ENCODE measurements at places on chromosomes 16 and 17. TPM values are rescaled to one million over a fixed set of nuclear protein-coding genes. Genes with fewer than 3 reads are reported as not detected.

DNA sequence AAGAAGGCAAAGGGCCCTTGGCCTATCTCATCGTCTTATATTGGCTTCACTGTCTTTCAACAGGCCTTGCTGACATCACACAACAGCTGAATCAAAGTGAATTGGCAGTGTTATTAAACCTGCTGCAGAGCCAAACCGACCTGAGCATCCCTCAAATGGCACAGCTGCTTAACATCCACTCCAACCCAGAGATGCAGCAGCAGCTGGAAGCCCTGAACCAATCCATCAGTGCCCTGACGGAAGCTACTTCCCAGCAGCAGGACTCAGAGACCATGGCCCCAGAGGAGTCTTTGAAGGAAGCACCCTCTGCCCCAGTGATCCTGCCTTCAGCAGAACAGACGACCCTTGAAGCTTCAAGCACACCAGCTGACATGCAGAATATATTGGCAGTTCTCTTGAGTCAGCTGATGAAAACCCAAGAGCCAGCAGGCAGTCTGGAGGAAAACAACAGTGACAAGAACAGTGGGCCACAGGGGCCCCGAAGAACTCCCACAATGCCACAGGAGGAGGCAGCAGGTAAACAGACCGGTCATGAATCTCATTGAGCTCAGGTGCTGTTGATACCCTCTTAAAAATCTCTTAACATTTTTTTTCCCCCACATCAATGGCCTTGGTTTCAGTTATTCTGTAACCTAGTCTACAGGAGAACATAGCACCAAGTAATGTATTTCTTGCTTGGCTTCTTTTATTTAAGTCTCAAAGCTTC is 64.7 kb downstream of the CDK12 start:
- no peak for DNase-seq

- no peak for DNase-seq
Observed at GRCh38 chr17:60525328-60525684, 736 bp downstream of the APPBP2 start.

GRCh38 chr16:89561142-89561883 is 831 bp downstream of the RPL13 start:
- DNase-seq: no peak

GRCh38 chr16:88886845-88887521 is 20.5 kb upstream of the PABPN1L start:
- peak; percentile 94 for DNase-seq

- no peak for DNase-seq
Observed at GRCh38 chr16:57589374-57589773, 39.1 kb upstream of the ADGRG1 start.

- no peak for DNase-seq
Observed at GRCh38 chr16:20801278-20801677, 5.0 kb downstream of the ERI2 start.

DNA sequence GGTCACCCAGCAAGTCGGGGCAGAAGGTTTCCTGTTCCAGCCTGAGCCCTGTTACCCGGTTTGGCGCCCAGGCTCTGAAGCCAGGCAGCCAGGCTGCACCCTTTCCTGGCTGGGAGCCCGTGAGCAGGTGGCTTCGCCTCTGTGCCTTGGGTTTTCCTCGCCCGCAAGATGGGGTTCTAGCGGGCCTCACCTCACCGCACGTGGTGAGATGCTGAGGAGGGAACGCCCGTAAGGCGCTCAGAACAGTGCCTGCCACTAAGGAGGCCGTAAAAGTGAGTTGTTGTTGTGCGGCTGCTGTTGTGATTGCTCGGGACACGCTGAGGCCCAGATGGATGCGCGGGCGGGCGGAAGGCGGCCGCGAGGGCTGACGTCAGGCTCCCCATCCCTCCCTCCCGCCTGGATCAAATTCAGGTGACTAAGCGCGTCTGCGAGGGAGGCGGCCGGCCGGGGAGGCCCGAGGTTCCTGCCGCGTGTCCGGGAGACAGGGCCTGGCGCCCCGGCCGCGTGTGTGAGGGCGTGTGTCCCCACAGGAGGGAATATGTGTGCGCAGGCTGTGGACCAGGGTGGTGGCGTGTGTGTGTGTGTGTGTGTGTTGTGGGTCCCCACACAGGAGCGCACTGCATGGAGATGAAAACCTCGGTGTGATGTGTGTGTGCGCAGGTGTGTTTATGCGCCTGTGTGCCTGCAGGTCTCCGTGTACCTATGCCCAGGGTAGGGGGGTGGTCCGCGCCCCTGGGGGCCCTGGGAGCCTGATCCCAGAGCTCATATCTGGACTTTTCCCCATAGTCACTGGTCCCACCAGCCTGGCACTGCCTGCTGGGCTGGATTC is 4.3 kb downstream of the CAMKK1 start:
- DNase-seq: peak; percentile 83

DNA sequence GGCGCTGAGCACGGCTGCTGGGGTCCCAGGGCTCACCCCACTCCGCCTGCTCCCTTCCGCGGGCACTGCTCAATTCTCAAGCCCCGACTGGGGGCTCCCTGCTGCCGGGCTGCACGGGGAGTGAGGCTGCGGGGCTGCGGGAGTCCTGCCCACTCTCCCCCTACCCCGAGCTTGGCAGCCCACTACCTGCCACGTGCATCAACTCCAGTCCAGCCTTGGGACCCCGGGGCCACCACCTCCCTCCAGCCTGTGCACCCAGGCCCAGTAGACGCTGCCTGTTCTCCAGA is 43.3 kb upstream of the SSTR5 start:
- no peak for DNase-seq

DNA sequence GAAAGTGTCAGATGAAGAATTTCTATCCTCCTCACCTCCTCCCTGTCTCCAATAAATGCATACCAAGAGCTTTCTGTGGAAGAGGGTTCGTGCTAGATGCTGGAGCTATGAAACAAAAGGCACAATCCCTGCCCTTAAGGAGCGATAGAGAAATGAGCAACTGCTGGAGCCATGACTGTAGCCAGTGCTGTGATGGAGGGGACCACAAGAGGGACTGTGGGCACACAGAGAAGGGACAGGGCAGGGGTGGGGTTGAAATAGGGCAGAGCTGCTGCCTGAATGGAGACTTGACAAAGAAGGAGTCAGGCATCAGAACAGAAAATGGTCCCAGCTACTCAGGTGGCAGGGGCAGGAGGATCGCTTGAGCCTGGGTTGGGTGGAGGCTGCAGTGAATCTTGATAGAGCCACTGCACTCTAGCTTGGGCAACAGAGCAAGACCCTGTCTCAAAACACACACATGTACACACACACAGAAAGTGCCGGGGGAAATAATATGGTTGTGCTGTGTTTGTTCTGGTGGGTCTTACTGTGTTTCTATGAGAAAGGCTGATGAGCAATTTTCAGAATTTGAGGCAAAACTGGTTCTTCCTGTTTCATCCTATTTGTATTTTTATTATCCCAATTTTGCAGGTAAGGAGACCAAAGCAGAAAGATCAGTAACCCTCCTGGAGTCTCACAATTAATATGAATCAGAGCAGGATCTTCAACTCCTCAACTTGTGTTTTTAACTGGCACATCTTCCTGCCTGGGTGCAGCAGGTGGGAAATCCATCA is 16.5 kb downstream of the TMEM98 start:
- DNase-seq: no peak

- no peak for DNase-seq
Observed at GRCh38 chr17:61551255-61551742, 39.7 kb downstream of the NACA2 start.

DNA sequence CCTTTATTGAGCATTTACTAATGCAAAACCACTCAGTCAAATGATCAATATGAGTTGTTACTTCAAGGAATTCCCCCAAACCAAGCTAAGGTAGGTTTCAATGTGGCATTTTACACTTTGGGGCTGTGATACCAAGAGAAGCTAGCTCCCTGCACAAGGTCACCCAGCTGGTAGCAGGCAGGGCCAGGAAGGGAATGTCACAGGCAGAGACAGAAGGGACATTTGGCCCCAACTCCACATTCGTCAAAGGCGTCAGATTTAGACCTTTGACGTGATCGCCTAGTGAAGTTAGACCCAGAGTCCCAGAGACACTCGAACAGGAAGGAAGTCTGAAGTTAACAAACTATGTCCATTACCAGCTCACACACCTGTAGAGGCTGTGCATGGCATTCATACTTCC is 5.5 kb upstream of the SMG1 start:
- peak; percentile 69 for DNase-seq

- no peak for DNase-seq
Observed at GRCh38 chr16:88502371-88502770, 49.3 kb downstream of the ZFPM1 start.

GRCh38 chr17:21250854-21251253 is 2.4 kb downstream of the NATD1 start:
- DNase-seq: no peak

DNA sequence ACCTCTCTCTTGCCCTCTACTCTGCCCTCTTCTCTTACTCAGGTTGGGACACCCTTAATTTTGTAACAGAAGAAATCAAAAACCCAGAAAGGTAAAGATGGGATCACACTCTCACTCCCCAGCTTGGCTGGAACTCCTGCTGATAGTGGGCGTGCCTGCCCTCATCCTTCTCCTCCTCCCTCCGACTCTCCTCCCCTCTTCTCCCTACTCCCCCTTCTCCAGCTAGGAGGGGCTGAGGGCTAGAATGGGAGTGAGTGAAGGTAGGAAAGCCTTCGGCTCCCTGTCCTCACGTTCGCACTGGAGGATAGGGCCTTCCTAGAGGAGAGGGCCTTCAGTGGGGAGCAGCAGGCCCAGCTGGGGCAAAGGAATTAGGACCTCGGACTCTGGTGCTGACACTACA is 20.3 kb downstream of the SLC7A6OS start:
- DNase-seq: no peak

DNA sequence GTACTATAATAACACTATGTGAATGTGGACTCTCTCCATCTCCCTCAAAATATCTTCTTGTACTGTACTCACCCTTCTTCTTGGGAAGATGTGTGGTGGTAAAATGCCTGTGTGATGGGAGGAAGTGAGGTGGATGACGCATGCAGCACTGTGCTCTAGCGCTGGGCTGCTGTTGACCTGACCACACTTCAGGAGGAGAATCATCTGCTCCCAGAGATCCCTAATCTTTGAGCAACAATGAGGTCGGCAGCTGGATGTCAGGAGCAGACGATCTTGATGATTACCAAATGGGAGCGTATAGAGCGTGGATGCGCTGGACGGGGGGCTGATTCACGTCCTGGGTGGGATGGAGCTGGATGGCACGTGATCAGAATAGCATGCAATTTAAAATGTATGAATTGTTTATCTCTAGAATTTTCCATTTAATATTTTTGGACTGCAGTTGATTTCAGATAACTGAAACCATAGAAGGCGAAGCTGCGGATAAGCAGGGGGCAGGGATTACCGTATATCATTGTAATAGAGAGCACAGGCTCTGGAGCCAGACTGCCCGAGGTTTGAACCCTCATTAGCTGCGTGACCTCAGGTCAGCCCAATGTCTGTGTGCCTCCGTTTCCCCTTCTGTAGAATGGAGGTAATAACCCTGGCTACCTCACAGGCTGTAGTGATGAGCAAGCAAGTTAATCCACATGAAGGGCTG is 23.7 kb upstream of the CYLD start:
- DNase-seq: no peak

- DNase-seq: no peak
Observed at GRCh38 chr17:80927791-80928216, 63.8 kb upstream of the CHMP6 start.

DNA sequence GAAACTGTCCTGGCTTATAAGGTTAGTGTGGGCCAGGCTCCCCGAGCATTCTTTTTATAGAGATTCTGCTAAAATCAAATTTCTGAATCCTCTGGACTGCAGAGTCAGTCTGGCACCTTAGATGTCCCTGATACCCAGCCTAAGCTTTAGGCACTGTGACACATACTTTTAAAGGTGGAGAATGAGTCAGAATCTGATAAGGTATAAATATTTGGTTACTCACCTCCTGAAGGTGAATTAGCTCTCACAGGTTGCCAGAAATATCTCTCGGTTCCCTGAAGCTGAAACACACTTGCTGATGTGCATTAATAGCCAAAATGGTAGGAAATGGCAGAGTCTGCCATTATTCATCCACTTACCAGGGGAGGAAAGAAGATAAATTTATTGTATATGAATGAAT is 446.9 kb downstream of the UTP18 start:
- DNase-seq: no peak

DNA sequence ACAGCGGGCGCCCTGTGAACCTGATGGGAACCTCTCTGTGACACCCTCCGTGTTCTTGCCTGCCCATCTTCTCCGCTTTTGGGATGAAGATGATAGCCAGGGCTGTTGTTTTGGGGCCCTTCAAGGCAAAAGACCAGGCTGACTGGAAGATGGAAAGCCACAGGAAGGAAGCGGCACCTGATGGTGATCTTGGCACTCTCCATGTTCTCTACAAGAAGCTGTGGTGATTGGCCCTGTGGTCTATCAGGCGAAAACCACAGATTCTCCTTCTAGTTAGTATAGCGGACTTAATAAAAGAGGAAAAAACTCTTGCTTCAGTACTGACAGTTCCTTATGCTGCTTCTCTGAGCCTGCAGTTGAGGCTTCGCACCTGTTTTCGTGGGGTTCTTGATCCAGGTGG is 10.5 kb downstream of the CDK5RAP3 start:
- no peak for DNase-seq

GRCh38 chr16:14437426-14437825 is 192.6 kb downstream of the PARN start:
- no peak for DNase-seq

GRCh38 chr17:62194401-62194800 is 129.3 kb upstream of the MED13 start:
- DNase-seq: no peak

DNA sequence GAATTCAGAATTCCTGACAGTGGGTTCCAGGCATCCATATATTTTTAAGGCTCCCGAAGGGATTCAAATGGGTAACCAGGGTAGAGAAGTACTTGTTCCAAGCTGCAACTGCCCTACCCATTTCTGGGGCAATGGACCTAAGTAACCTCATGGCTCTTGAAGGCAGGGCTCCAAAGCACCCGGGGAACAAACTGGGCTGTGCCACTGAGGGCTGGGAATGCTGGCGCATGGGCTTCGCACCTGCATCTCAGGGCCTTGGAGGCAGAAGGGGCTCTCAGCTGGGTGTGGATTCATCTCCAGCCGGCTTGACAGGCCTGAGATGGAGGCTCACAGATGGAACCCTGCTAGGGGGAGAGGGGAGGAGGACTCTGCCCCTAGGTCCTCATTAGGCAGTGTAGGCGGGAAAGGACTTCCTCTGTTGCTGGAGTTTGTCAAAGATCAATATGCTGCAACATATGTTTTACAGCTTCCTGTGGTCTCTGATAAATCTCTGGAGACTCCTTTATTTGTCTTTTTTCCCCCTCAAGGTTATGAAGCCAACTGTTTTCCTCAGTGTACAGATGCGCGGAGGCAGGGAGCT is 232.3 kb upstream of the NLRP1 start:
- no peak for DNase-seq

The CDYL2 gene
- total RNA-seq: 2.9 TPM

The NHERF2 gene
- 235 TPM for total RNA-seq

The ASGR1 gene
- 0.30 TPM for total RNA-seq

The NRN1L gene
- not detected for total RNA-seq

The DOC2A gene
- 0.82 TPM for total RNA-seq

The PLEKHH3 gene
- 35.7 TPM for total RNA-seq

The AOC2 gene
- total RNA-seq: 0.40 TPM

The RAB11FIP4 gene
- 15.8 TPM for total RNA-seq
